Smooth muscle cell of trachea (primary cell): ENCODE measurements at places on chromosomes 6 and 20. TPM values are rescaled to one million over a fixed set of nuclear protein-coding genes. Genes with fewer than 3 reads are reported as not detected.

Gene TPD52L1
- 4.9 and 10.8 TPM in 2 replicates for total RNA-seq

Gene CD40
- total RNA-seq = 2.6 and 8.8 TPM in 2 replicates

Gene CSNK2B
- total RNA-seq = 112 and 124 TPM in 2 replicates

Gene AVP
- total RNA-seq = not detected in 2 replicates

Gene TRIM15
- total RNA-seq = not detected in 2 replicates

Gene MAP1LC3A
- 14.1 and 52.8 TPM in 2 replicates for total RNA-seq

Gene SRMS
- not detected in 2 replicates for total RNA-seq

Gene PI3
- not detected in 2 replicates for total RNA-seq

Gene STXBP5
- 60.2 and 60.7 TPM in 2 replicates for total RNA-seq

Gene OR12D3
- not detected in 2 replicates for total RNA-seq

Gene ATXN1
- total RNA-seq = 36.7 and 37.8 TPM in 2 replicates

Gene MUCL3
- not detected in 2 replicates for total RNA-seq

Gene FBXL4
- 15.0 and 15.7 TPM in 2 replicates for total RNA-seq

Gene CD109
- total RNA-seq = 34.1 and 98.2 TPM in 2 replicates
